NCI-H2227 treated with DMSO at 0.1 percent for 48 hours (cell line): ENCODE measurements at places on chromosomes 7 and 10.

DNA sequence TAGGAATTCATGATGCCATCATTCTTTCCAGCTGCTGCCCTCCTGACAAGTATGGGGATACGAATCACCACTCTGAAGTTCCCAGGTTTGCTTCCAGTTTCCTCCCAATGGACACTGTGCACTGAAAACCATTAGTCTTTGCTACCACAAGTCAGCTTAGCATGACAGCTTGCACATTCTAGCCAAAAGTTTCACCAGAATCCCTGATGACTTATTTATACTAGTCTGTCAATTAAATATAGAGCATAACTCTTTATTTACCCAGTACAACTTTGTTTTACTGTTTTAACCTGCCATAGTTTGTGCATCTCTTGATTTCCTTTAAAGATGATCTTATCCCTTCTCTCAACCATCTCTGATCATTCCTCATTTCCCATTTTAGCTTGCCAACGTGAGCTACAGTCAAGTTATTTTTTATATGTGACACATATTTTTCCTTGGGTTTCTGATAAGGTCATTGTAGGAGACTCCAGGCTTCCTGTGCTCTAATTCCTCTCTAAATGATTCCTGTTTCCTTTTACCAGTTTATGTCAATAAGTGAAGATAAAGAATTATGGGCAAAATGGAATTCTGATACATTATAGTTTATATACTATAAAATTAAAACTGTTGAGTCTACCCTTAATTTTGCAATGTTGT, 167.5 kb upstream of the MEOX2 start:
- no peak for DNase-seq

DNA sequence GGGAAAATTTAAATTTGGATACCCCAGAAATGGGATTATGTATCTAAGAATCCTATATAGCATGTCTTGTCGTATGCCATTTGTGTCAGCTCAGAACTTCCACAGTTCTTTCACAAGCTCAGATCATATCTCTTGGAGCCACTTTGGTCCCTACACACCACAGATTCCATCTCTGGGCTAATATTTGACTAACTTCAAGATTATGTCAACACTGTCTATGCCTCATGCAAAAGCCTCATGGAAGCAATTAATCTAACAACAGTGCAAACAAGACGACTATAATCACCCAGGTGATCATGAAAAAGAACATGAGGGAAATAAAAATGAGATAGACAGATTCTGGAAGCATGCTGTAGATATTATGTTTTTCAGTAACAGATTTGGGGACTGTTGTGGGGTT, 189.1 kb downstream of the LRRTM3 start:
- DNase-seq = no peak

GRCh38 chr10:103745341-103746247, 109.8 kb downstream of the SH3PXD2A start:
- DNase-seq = no peak

DNA sequence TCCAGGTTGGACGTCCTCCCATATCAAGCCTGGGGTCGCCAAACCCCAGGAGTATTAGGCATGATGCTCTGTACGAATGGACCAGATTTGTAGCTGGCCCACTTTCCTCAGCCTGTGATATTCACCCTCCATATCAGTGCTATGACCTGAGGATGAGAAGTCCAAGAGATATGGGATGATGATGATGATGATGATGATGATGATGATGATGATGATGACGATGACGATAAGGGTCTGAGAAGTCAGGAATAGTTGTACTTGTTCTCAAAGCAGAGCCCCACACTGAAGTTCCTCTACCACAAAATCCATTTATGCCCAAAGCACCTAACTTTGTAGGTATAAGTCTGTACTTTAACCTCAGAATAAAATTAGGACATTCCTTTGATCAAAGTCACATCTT, 50.7 kb downstream of the AMPH start:
- DNase-seq = no peak

- DNase-seq = no peak
Observed at GRCh38 chr7:2635810-2636701, 4.3 kb downstream of the TTYH3 start.
